ENCODE measurements at places on chromosomes 1 and 21.

- no peak for DNase-seq
Measured at GRCh38 chr1:190963321-190963720, 485.7 kb upstream of the BRINP3 start.

DNA sequence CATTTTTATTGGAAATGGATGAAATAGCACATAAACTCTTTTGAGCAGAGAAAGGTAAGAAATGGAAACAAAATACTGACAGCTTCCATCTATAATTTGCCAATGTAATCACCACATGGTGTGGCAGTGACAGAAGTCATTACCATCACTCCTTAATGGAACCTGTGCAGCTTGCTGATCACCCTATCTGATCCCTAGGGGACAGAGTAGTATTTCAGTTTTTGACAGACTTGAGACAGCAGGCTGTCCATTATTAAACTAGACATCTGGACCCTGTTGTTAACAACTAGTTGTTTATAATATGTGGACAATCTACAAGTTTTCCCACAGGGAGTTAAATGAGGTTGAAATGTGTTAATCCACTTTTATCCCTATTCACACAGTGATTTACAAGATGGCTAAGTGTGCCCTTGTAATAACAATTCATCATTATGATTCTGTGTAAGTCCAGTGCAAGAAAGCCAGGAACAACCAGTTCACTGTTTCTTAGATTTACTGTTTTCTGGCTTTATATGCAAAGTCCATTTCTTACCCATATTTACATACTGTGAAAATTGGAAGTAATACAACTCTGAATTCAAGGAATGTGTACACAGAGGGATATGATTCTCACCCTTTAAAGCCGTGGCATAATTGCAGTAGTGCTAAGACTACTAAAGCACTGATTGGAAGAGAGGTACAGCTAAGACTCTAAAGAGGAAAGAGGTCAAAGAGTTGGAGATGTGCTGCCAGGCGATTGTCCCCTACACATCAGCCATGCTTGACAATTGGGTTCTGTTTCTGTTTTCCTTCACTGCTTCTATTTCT is 9.1 kb downstream of the KCNT2 start:
- no peak for DNase-seq

- no peak for DNase-seq
Measured at GRCh38 chr1:213968146-213968825, 19.5 kb upstream of the PROX1 start.

DNA sequence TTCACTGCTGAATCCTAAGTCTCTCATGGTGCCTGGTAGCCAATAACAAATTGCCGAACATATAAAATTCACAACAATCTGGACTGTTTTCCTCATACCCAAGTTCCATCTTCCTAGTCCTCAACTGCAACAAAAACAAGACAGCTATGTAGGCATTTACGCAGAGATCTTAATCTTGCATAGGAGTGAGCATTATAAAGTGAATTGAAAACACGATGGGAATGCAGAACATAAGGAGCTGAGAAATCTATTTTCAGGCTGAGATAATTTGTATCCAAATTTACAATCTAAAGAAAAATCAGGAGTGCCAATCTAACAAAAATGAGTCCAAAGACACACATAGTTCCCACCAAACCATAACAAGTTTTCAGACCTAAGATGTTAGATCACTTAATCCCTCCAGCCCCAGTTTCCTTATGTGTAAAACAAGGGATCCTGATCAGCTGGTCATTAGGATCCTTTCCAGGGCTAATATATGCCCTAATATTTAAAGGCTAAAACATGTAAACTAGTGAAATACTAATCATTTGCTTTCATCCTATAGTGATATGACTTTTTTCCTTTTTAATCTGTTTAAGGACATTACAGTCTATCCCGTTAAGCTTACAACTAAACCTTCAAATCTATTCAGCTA is 1.9 kb downstream of the SLC16A1 start:
- DNase-seq = no peak

GRCh38 chr1:187413405-187414169 is 584.8 kb downstream of the PLA2G4A start:
- DNase-seq = no peak

- DNase-seq = no peak
Measured at GRCh38 chr1:94215955-94216354, 21.4 kb downstream of the ARHGAP29 start.

- DNase-seq = no peak
Measured at GRCh38 chr1:14826731-14827326, 228.3 kb downstream of the KAZN start.

- no peak for DNase-seq
Measured at GRCh38 chr1:157806431-157807149, 13.3 kb downstream of the FCRL1 start.

DNA sequence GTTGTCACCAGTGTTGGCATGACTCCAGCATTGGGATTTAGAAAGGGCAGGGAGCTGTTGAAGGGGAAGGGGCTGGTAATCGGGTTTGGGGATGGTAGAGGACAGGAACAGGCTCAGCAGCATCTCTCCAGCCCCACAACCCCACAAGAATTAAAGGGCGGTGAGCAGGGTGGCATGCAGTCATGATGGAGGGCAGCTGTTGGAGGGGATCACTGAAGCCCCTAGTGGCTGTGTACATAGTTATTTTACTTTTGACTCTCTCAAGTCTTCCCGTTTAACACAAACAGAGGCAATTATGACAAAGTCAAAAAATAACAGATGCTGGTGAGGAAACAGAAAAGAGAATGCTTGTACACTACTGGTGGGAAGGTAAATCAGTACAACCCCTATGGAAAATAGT is 213.8 kb downstream of the URB2 start:
- DNase-seq = no peak

DNA sequence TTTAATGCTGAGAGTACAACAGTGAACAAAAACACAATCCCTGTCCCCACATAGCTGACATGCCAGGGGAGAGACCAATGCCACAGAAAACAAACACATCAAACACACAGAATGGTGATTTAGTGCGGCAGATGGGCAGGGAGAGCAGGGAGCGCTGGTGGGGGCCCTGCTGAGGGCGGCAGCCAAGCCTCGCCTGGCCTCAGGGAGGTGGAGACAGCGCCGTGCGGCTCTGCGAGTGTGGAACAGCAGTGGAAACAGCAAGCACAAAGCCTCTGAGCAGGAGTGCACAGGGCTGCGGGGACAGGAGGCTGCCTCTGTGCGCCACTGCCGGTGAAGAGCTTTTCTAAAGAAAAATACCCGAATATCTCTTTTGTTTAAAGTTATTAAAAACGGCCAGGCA is 17.0 kb downstream of the MCM3AP start:
- no peak for DNase-seq

GRCh38 chr1:56189946-56190805 is 389.2 kb downstream of the PLPP3 start:
- peak; percentile 63 for DNase-seq

DNA sequence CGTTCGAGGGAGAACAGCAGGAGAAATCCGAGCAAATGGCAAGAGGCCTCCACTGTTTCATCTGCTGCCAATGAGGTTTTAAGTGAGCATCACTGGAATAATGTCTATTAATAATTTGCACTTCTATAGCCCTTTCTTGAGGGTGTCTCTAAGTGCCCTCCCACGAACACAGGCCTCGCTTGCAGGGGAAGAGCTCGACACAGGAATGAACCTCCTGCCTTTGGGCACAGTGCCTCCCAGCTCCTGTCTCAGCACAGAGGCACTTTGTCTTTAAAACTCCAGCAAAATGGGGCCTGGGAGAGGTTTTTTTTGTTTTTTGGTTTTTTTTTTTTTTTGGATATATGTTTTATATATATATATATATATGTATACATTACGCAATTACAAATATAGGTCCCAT is 56.6 kb downstream of the OLIG1 start:
- no peak for DNase-seq

Measured in islet precursor cell (in vitro differentiated cells).